ENCODE measurements at places on chromosomes 11 and 22.

GRCh38 chr11:19673924-19674729 is 38.5 kb upstream of the NAV2 start:
- DNase-seq, result no peak

DNA sequence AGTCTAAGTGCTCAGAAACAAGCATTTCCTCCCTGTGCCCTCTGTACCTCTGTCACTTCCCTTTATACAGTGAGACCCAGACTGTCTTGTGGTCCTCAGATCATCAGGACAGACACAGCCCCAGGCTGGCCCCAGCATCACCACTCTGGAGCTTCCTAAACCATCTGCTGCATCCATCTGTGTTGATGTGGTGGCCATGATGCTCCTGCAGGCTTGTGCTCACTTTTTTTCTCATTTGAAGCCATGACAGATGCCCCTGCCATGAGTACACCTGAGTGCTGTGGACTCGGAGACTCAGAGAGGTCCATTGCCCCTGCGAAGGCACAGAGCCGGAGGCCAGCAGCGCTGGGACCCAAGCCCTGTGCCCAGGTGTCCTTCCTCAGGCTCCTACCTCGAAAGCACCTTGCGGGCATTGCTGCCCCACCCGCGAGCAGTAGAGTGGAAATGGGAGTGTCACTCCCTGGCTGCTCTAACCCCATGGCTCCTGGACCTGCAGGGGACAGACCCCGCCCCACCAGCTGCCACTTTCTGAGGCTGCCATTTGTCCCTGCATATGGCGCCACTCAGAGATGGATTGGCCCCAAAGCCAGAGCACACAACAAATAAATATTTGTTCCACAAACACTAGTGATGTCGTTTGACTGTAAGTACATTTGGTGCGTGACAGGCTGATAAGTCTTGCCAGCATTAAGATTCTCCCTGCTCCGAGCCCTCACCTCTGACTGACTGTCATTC is 593.5 kb downstream of the TBC1D22A start:
- DNase-seq, result no peak

DNA sequence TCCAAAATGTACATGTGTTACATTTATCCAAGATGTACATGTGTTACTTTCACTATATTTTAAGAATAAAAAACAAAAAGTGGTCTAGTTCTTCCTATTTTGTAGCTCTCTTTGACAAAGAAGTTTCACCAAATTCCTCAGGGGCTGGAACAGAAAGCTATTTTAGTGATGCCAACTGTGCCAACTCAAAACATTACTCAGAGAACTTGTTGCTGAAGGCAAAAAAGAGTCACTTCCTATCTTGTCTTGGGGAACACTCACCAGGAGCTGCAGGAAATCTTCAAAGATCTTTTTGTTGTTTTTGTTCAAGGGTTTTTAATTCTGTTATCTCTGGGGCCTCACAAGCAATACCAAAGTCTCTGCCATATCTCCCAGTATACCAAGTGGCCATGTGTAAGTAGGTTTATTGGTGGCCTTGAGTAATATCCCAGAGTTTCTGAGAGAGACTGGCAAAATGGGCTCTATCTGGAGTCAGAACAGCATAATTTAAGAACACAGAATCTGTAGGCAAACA is 13.6 kb upstream of the EED start:
- no peak for DNase-seq

- no peak for DNase-seq
These were observed 16.2 kb downstream of the SLC37A2 start for GRCh38 chr11:125079151-125079877.

DNA sequence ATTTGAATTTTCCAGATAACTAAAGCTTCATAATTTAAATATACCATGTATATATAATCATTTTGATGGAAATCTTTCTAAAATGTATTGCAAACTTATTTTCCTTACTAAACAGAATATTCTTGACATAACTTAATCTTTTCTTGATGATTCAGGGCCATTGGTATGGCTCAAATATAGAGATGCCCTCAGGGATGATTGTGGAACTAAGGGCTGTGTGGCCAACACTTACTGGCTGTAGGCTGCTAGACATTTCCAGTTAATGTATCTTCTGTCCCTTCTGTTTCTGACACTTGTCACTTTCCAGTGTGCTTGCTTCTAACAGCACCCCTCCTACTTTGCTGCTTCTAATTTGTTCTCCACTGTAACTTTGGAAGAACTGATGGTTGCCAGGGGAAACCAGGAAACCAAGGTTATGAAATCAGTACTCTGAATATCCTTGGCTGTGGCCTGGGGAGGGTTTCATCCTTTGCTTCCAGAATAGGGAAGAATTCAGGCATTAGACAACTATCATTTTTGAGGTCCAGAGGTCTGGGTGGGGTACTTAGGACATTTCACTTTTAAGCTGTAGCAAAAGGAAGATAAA is 697.2 kb downstream of the ETS1 start:
- no peak for DNase-seq

DNA sequence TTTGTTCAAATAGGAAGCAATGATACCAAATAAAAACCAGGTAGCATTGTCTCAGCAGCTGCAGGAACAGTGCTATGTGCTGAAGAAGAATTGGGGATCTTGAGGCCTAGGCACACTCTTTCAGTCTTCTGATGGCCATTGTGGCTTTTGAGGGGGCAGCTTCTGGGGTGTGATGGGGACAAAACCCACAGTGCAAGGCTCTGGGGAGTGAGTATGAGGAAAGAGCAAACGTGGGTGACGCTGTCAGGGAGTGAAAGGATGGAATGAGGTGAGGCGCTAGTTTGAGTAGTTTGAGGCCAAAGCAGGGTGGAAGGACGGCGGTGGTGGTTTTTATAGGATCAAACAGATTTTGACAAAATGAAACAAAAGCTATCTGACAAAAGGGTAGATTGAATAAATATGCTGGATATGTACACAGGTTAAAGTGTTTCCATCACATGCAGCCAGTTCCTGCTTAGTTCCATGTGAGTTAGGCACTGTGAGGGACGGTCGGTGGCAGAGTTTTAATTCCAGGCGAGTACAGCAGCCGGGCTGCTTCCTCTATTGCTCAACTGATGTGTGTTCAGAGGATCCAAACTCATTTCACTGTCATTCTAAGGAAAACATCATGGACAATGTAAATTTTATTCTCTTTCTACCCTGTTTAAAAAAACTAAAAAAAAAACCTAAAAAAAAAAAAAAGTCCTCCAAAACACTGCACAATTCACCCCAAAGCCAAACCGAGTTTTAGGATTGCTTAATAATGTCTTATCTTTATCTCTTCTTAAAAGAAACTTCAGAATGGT is 18.9 kb downstream of the ADAMTS15 start:
- DNase-seq, result no peak

- DNase-seq, result no peak
These were observed 3.3 kb downstream of the SYT7 start for GRCh38 chr11:61577383-61578118.

GRCh38 chr11:98060759-98061158 is 960.0 kb upstream of the CNTN5 start:
- no peak for DNase-seq

- peak; percentile 98 for DNase-seq
These were observed at the start of gene LIPT2 for GRCh38 chr11:74492974-74493790. Gene LIPT2 (minus strand): TSS chr11:74493724. CDS start chr11:74493703, 21 bp downstream.

DNA sequence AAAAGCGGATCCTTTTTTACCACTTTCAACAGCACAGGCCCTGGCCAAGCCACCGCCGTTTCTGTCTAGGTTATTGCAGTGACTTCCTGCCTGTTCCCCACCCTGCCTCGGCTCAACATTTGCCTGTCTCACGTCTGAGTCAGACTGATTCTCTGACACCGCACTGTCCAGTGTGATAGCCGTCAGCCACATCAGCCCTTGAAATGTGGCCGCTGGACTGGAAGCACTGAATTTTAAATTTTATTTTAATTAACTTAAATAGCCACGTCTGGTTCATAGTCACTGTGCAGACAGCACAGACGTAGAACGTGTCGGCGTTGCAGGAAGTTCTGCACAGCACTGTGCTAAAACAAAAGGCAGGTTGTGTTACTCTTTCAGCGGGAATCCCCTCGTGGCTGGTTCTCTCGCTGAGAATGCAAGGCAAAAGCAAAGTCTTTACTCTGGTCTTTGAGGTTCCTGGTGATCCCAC is 56.3 kb upstream of the ADSL start:
- no peak for DNase-seq

DNA sequence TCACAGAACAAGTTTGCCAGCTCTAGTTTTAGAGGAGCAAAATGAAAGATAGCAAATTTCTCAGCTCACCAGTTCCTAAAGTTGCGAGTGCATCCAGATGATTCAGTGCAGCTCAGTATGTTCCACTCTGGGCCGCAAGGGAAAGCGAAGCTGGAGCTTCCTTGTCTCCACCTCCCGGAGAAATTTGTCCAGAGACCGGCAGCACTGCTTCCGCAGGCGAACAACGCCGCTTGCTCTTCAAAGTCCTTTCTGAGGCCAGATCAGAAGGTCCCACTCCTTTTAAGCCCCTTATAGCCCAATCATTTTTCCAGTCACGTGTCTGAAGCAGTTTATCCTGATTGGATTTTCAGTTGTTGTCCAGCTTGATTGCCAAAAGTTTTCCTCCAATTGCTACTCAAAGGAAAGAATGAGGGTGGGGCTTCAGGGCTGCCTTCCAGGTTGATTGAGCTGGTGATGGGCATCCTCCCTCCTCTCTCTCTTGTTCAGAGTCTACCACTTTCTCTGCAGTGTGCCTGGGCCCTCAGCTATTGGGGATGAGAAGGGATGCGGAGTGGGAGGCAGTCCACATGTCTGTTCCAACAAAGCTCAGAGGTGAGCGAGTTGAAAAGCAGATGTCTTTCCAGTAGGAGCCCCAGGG is at the start of gene ZNF280A:
ZNF280A (minus strand) TSS at position 251 of the 637 bp plus-strand sequence. CDS start 4,640 bp downstream, outside the sequence.
- DNase-seq, result no peak

DNA sequence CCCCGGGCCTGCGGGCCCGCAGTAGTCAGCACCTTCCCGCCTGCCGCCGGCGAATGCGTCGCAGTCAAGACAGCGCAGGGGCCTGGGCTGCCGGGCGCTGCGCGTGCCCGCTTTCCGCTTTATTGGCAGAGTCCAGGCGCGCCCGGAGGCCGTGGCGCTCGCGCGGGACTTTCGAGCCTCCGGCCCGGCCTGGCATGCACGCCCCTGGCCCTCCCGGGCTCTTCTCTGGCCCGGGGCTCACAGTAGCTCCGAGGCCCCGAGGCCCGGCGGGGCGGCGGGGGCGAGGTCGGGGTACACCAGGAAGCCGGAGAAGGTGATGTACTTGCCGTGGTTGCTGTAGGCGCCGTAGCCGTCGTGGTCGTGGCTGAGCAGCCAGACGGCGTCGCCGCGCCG is 3.1 kb downstream of the FAM180B start:
- no peak for DNase-seq

DNA sequence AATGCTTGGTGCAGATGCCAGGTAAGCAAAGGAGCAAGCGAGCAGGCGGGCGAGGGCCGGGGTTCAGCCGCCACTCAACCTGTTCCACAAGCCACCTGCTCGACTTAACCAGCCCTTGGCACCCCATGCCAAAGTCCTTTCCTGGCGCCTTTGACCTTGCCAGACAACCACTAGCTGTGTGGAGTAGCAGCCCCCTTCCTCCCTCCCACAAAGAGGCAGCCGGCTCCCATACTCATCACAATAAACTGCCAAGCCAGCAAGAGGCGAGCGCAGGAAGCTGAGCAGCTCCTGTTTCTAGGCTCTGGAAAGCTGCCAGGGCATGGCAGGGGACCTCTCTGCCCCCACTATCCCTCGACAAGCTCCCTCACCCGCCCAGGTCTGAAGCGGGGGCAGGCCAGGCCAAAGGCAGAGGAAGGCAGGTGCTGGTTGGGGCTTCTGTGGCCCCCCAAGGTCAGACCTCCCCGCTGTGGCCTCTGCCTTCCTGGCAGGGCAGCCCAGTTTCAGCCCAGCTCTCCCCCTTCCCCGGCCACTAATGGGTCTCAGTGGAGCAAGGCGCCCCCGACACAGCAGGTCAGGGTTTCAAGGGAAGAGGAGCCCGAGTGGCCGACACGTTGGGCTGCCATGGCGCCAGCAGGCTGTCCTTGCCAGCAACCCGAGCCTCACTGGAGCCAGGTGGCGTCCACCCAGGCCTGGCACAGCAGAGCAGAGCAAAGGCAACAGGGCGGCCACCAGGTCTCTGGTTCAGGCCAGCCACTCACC is 15.3 kb downstream of the MACROD1 start:
- DNase-seq, result peak; percentile 86

DNA sequence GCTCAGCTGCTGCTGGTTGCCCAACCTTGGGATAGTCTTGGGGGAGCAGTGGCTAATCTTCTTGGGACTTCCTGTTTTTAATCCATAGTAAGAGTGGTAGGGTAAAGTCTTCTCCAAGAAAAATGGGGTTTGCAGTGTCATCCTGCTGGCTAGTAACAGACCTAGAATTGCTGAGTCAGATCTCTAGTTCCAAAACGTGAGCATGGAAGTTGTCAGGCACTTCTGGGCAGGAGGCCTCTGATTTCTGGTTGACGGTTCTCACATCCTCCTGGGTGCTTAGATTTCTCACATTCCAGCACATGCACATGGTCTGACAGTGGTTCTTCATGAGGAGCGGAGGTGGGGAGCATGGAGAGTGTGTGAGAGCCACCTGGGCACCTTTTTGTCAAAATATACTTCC is 410.0 kb downstream of the OPCML start:
- no peak for DNase-seq

DNA sequence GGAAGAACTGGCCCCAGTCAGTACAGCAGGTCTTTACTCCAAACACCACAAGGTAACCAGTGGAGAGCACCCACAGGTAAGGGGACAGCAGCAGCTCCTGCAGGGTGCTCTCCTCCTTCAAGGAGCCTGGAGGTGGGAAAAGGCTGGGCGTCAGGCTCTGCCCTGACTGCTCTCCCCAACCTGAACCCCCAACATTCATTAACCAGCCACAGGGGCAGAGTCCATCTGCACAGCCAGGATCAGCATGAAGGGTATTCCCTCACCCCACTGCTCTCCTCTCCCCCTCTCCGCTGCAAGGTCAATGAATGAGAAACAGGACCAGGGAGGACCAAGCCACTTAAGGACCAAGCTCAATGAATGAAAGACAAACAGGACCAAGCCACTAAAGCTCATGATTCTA is 3.7 kb downstream of the SLC37A4 start:
- no peak for DNase-seq

DNA sequence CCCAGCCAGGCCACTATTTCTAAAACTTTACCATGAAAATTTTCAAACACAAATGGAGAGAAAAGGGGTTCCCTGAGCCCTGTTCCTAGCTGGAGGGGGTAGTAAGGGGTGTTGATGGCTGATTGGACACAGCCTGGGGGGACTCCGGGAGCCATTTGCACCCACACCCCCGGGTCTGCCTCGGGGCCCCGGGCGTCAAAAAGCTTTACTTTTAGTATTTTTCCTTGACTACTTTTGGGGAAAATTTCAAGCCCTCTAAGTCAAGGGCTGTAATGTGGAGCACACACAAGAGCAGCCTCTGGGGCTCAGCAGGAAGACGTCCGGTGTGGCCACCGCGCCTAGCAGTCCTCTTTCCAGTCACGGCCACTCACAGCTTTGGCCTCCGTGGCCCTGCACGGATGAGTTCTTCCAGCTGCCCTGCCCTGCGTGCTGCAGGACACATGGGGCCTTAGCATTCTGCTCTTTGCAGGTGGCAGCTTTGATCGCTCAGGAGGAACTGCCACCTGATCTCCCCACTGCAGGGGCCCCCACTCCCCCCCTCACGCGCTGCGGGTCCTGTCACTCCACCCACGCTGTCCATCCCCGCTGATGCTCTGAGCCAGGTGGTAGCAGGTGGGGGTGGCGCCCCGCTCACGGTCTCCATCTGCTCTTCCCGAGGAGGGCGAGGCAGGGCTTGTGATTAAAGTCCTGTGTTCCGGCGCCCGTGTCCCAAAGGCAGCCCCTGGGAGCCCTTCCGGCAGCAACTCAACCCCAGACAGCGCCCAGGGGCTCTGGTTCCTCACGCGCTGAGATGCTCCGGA is 14.4 kb downstream of the RNH1 start:
- peak; percentile 44 for DNase-seq

Measured in NCI-H2081 (cell line).